ENCODE measurements at places on chromosomes 2 and 18. TPM values are rescaled to one million over a fixed set of nuclear protein-coding genes. Genes with fewer than 3 reads are reported as not detected.

DNA sequence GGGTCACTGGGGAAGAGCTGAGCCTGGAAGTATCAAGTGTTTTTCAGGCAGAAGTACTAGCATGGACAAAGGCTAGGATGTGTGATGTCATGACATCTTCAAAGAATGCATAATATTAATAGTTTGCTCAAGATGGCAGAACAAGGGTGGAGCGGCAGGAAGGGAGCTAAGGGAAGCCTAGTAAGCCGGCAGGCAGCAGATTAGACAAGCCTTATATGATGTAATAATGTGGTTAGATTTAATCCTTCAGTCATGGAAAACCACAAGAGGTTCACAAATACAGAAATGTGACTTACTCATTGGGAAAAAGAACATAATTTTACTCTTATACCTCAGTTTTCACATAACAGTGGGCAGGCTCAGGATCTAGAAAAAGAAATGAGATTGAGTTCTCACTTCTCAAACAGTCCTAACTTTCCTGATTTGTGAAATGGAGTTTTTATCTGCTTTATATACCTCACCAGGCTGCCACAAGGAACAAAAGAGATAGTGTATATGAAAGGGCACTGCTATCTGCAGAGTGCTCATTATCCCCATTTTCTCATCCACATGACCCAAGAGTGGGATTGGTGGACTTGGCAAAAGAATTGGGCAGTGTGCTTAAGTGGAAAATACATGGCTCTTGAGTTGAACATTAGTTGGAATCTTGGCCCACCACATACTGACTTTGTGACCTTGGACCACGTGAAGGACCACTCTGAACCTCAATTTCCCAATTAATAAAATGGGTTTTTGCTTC lies 89.1 kb upstream of the LHCGR start:
- H3K4me1 ChIP-seq, result no peaks in the 10 kb centered on the region
- no peak for DNase-seq
- H3K27ac ChIP-seq, result no peak overlapping the region
- H3K36me3 ChIP-seq, result no peaks in the 10 kb centered on the region

DNA sequence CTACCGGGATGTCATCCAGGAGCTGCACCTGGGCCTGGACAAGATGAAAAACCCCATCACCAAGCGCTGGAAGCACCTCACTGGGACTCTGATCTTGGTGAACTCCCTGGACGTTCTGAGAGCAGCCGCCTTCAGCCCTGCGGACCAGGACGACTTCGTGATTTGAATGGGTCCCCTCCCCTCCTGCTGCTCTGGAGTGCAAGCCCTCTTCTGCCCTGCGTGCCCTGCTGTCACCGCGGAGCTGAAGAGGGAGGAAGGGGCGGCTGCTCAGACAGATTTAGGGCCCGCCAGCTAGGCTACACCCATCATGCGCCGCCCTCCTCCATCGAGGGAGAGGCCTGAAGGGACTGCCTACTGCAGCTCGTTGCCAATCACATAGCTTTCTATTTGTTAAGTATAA lies 101.8 kb downstream of the SH3BP4 start:
- H3K4me3 ChIP-seq, result no peak overlapping the region
- DNase-seq, result no peak
- peaks cover 11% of the 10 kb centered on the region for H3K4me1 ChIP-seq
- H3K36me3 ChIP-seq, result no peaks in the 10 kb centered on the region
- no peaks in the 10 kb centered on the region for H3K27me3 ChIP-seq

ZNF638 gene
- 79.7 TPM for total RNA-seq

MAP2 gene
- 2.7 TPM for total RNA-seq

All from gastrocnemius medialis (tissue), 4 donors.